ENCODE measurements at places on chromosomes 2 and 18.
A peak's percentile ranks its signal among the peaks of the same experiment; 100 is the strongest.

DNA sequence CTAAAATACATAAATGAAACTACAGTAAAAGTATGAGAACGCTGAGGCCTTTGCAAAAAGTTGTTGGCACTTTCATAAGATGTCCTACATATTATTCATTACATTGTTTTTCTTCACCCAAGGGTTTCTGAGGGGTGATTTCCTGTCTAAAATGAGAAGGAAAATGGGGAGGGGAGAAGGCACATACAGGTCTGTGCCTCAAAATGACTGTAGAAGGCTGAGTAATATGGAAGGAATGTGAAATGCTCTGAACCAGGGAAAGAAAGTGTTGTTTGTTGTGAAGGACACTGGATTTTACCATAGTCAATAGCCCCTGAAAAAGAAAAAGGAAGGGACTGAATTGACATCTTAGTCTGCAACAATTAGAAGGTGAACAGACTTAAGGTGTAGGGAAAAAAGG, 99.5 kb upstream of the RNF152 start:
- DNase-seq: no peak

GRCh38 chr2:96618596-96619283, 19.4 kb downstream of the KANSL3 start:
- no peak for DNase-seq

GRCh38 chr18:57705832-57706595, 84.4 kb upstream of the NARS1 start:
- DNase-seq: no peak

DNA sequence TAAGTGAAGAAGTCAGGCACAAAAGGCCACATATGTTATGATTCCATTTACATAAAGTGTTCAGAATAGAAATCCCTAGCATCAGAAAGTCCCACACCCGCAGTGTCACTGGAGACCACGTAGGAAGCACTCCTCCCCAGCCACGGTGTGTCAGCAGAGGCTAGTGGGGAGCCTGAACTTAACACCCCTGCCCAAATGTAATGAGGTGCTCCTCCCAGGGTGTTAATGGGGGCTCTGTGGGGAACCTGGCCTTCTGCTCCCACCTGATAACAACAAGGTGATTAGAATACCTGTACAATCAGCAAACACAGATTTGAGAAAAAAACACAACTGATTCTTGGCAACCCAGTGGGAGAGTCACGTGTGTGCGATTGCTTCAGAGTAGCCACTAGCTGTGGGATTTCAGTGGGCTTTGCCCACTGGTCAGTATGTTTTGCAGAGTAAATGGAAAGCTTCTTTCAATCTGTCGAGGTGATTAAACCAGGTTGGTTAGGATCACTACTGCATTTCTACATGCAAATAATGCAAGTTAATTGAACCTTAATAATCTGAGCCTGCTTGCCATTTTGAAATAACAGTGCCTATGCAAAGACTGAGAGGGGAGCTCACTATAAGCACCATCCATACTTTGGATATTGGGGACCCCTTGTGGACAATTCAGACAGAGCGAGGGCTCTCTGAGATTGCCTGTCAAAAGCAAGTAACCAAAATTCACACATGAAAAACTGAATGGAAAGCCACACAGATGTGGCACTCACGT, 20.6 kb upstream of the ATRAID start:
- DNase-seq: peak; percentile 37

GRCh38 chr2:40220177-40220925, 231.5 kb downstream of the SLC8A1 start:
- DNase-seq: no peak

GRCh38 chr18:12944709-12945108, 3.1 kb upstream of the SEH1L start:
- no peak for DNase-seq

DNA sequence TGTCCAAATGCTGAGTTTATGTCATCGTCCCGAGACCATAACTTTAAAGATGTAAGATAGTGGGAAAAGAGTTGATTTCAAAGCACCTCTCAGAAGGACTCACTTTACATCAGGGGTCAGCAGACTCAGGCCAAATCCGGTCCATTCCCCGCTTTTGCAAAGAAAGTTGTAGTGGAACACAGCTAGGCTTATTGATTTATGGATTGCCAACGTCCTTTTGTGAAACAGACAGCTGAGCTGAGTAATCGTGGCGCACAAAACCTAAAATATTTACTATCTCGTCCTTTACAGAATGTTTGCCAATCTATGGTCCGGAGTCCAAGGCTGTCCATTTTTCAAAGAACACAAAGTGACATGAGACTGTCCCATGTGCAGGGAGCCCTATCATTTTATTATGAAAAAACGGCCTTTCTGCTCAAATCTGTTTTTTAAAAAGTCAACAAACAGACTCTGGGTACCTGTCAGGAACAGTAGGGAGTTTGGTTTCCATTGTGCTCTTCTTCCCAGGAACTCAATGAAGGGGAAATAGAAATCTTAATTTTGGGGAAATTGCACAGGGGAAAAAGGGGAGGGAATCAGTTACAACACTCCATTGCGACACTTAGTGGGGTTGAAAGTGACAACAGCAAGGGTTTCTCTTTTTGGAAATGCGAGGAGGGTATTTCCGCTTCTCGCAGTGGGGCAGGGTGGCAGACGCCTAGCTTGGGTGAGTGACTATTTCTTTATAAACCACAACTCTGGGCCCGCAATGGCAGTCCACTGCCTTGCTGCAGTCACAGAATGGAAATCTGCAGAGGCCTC, at the start of gene IL1RN:
Gene IL1RN (plus strand): TSS at position 754 of the 801 bp plus-strand sequence. CDS start 27 bp downstream, at position 781.
- DNase-seq: no peak

DNA sequence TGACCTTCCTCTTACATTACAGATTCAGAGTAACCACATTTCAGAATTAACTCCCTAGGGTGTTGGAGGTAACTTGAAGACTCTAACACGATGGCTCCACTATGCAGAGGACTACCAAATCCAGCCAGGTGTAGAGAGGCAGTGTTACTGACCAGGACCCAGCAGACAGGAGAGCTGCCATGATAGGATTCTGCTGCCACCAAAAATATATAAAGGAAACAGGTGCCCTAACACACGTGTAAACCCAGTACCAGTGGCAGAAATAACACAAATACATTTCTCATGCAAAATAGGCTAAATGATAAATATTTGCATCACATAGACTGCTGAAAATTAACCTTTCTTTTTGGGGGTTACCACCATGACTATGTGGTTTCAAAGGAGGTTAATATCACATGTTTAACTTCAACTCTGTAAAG, 7.0 kb downstream of the ZBTB14 start:
- DNase-seq: no peak

DNA sequence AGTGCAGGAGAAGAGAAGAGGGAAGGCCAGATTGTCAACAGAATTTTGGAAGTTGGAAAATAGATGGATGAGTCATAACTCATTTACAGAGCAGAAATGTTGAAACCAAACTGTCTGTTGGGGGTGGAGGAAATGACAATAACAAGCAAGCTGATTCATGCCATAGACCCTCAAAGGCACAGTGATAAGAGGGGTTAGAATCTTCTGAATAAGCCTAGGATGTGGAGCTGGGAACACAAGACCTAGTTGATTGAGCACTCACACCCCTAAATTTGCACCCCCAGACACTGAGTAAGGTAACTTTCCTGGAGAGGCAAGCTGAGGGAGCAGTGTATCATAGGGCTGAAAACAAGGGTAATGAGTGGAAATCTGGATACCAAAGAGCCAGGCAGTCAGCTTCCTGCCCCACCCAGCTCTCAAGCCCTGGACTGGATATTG, 141.4 kb downstream of the SCG2 start:
- DNase-seq: no peak
